ENCODE measurements at places on chromosomes 6 and 20.

- no peak for DNase-seq
Measured at GRCh38 chr6:131747821-131748353, 37.1 kb upstream of the CTAGE9 start.

DNA sequence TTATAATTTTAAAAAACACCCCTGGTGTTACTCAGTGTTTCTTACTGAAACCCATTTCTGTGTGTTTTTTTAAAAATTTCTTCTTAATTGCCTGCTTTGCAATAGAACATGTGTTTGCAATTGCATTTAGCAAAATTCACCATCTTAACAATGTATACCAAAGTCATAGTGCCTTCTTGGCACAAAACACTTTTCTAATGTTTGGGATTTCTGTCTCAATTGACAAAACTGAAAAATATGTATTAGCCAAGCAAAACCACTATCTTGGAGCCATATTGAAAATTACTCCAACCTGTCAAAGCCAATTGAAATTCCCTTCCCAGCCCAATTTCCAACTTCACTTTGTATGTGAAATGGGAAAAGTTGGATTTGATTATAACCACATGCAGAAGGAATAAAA, 88.4 kb upstream of the RSPO3 start:
- DNase-seq, result no peak

- DNase-seq, result no peak
Measured at GRCh38 chr20:9071976-9072726, 3.3 kb downstream of the PLCB4 start.

GRCh38 chr6:166707045-166707444, 80.0 kb upstream of the RPS6KA2 start:
- DNase-seq, result no peak

DNA sequence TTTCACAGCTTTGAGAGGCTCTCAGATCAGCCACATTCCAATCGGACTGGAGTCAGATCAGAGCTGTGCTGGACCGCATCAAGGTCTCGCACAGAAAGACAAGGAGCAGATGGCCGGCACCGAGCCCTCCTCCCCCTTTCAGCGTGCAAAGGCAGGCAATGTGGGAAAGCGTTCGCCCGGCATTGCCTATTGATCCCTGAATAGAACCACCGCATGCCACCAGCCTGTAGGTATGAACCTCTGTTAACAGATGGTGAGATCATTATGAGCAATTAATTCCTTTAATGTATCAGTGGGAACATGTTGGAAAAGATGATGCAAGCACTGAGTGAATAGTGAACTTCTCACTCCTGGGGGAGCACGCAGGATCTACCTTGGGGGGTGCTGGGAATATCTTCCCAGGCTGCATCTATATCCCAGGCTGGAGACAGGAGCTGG, 117.5 kb upstream of the ID4 start:
- DNase-seq, result no peak

DNA sequence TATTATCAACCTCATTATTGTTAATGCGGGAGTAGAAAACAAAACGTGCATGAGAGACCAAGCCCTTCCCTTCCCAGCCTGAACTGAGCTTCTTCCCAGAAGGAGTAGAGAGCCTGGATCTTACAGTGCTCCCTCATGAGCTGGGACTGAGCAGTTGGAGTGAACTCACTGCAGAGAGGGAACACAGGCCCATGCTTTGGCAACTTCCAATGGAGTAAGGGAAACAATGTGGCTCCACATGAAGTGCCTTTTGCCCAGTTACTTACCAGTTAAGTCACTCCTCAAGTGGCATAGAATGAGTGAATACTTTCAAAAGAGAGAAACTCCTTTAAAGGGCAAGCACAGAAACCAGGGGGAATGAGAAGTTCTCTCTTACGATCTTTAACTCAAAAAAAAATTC, 12.4 kb downstream of the FHL5 start:
- DNase-seq, result no peak

DNA sequence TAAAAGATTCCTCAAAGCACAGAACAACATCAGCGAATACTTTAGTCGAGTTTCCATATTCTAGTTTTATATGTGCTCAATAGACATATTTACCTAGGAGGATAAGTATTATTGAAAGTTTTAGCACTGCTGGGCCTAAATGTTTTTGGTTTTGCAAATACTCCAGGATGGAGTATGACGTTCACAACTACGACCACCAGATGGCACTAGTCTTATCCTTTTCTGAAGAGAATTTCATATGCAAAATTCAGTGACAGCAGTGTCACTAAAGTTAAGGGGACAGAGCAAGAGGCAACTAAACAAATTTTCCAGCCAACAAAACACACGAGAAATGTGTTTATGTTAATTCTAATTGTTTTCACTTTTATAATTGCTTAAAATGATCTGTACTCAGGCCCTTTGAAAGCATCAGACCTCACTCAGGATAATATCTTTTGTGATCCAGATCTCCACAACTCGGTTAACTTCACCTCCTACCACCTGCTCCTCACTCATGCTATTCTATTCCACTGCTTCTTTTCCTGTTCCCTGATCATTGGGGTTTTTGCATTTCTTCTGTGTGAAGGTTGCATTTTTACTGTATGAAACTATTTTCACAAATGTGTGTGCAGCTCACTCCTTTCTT, 220.8 kb downstream of the TRDN start:
- no peak for DNase-seq

DNA sequence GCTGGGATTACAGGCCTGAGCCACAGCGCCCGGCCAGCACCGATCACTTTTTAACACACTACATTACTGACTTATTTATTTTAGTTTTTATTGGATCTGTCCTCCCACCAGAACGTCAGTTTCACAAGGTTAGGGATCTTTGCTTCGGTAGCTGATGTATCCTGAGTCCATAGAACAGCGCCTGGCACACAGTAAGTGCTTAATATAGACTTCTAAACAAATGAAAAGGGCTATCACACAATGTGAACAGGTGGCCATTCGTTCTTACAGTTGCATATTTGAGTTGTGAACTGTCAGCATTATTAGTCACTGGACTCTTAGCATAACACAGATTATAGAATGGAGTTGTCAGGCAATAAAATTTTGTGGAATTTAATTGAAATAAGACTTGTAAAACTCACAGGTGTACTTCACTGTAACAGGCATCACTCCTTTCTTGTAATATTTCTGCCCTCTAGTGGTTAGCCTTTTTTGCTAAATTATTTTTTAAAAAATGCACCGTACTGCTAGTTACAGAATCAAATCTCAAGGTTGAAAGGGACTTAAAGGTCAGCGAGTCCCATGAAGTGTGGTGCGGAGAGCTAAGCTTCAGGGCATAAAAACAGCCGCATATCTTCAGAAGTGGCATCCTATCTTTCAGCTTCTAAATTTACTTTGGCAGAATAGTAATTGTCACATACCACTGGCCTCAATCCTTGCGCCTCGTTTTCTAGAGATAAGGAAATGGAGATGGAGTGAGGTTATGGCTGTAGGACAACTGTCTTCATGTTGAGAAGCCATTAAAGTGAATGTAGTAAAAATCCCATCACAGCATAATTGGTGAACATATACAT, 3.4 kb upstream of the TBC1D7 start:
- DNase-seq, result no peak

DNA sequence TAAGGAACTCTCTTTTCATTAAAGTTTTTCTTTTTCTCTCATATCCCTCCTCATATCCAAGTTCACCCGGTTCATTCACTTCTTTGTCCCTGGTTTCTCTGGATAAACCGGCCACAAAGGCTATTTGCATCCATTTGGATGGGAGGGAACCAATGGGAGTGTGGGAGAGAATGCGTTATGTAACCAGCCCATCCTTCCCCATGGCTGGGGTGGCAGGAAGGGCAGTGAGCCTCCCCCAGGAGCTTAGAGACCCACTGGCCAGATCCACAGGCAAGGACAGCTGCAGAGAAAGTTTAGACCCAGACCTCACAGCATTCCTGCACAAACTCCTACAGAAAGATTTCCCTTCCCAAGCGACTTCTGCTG, 10.7 kb downstream of the CASS4 start:
- peak; percentile 42 for DNase-seq

GRCh38 chr20:12967932-12968331, 40.8 kb upstream of the SPTLC3 start:
- no peak for DNase-seq

DNA sequence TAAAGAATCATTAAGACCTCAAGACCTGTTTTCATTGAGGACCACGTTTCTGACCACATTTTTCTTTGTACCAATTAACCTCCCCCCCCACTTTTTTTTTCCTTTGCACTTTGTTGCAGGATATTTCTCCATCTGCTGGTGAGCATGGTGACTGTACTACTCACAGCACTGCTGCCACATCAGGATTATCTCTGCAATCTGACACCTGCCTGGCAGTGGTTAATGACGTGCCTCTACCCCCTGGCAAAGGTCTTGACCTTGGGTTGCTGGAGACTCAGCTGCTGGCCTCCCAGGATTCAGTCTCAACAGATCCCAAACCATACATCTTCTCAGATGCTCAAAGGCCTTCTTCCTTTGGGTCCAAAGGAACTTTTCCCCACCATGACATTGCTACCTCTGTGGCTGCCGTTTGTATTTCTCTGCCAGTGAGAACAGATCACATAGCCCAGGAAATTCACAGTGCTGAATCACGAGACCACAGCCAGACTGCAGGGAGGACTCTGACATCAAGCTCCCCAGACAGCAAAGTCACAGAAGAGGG, 46.6 kb upstream of the EDN3 start:
- no peak for DNase-seq

GRCh38 chr6:159728531-159728964, 1.2 kb downstream of the WTAP start:
- no peak for DNase-seq

DNA sequence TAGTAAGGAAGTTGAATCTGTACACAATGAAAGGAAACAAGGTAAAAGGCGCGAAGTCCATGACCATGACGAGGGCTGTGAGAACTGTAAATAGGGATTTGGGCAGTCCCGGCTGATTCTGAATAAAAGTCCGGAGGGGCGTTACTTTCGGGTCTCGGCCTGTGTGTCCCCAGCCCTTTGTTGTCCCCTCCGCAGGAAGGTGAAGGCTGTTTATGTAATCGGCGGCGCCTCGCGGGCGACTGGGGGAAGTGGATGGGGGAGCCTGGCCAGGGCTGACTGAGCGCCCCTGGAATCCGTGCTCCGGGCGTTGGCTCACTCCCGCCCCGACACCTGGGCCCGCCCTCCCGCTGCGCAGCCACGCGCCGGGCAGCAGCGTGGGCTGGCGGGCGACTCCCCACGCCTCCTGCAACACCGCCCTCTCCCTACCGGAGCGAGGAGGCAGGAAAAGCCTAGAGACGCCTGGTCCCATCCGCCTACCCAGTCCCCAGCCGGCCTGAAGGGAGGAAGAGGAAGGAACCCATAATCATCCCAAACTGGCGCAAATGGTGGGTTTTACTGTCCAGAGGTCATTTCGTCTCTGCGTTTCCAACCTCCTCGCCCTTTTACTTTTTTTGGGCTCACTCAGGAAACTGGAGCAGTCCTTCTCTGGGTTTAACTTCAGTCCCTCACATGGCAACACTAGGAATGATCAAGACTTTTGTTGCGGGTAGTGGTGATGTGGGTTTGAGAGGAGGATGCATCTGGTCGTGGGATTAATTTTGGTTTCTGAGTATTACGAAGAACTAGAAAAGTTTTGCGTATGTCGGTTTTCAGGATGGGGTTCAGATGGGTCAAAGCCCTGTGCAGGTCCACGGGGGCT, 12.1 kb downstream of the TRIM31 start:
- DNase-seq, result no peak

DNA sequence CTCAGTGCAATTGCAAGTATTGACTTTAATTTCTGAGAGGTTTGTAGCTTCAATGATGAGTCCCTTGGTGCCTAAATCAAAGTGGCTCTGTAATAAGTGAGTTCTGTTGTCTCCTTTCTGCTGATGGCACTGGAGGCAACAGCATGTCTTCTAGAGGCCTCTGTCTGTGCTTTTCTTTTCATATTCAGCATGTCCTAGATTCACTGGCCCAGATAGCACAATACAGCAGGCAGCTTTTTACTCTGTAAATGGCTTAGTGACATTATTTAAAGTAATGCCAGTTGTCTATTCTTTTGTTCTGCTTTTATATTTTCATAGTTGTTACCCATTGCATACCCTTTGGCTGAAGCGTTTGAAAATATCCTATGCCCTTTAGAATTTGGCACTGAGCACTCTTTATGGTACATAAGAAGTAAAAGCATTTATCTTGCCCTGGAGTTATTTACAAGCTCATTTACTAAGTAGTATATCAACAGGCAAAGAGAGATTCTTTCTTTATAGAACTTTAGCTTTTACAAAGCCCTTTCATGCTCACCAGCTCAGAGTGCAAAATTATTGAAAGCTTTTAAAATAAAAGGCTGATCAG, 271.5 kb upstream of the KCNQ5 start:
- DNase-seq, result no peak

DNA sequence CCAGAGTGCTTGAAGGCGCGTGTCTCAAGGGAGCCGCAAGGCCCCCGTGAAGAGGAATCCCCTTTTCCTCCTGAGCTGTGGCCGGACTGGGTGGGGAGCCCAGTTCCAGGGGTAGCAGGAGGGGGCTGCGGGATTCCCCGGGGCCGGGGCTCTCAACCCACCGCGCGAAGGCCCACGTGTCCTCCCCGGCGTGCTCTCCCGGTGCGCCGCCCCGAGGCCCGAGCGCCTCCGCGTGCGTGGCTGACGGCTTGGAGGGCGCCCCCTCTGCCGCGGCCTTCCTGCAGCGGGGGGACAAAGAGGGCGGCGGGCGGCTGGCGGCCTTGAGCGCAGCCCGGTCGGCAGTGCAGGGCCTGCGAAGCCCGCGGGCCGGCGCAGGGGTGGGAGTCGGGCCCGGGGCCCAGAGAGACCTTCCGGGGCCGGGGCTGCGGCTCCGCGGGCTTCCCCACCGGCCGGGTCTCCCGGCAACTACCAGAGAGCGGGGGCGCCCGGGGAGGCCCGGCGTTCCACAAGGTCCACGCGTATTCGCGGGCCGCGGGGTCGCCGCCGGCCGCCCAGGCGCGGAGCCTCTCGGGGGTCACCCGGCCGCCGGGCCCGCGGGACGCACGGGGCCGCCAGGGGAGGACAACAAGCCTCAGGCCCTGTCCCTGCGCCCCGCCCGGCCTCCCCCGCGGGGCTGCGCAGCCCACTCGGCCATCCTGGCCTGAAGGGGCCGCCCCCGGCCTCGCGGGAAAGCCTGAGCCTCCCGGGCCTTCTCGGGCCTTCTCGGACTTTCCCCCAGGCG, at the start of gene FAM217A:
TSS of gene FAM217A (minus strand) at position 447 of the 781 bp plus-strand sequence. CDS start 1,723 bp downstream, outside the sequence.
- DNase-seq, result no peak

DNA sequence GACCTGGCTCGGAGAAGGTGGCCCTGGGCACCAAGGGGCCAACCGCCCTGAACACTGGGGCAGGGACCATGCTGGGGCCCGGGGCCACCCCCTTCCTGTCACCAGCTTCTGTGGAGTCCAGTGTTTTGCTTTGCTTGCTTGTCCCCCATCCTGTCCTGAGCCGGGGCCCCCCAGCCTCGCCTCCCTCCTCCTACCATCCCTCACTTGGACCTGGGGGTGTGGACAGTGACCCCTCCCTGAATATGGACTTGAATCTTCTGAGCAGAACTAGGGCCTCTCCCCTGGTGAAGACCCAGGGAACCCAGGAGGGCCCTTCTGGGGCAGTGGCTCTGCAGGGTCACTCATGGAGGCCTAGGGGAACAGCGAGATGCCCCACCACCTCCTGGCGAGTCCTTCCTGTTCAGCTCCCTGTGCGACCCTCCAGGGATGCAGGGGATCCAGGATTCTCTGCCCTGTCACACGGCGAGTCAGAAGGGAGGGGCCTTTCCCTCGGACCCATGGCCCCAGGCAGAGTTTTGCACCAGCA, 41.6 kb downstream of the VSTM2L start:
- peak; percentile 94 for DNase-seq

- no peak for DNase-seq
Measured at GRCh38 chr6:161066511-161066910, 74.9 kb downstream of the MAP3K4 start.

All from vagina (tissue), 2 donors.